Stimulated activated CD8-positive, alpha-beta memory T cell treated with anti-CD3 and anti-CD28 coated beads, Interleukin-2, amount 100 ng/mL, for 1 hour (primary cell): ENCODE measurements at places on chromosomes 4 and X.

GRCh38 chr4:183332447-183332846, 10.2 kb upstream of the CLDN24 start:
- no peak for DNase-seq

DNA sequence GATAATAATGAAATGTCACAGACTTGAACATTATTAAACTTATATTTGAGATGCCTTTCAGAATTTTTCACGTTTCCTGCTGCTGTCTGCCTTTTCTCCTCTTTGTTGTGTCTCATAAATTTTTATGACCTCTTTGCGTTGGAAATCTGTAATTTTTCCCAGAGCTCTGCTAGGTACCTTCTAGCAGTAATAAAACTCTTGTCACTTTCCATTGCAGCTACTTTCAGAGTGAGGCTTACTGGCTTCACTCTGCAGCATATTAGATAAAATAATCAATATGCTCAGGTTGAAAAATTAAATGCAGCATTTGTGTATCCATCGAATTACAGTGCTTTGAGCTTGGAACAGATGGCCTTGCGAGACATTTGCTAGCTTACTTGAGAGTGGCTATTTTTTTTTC, 689.0 kb downstream of the GRID2 start:
- DNase-seq, result no peak

- DNase-seq, result no peak
Observed at GRCh38 chr4:127491571-127491970, 141.2 kb upstream of the INTU start.

DNA sequence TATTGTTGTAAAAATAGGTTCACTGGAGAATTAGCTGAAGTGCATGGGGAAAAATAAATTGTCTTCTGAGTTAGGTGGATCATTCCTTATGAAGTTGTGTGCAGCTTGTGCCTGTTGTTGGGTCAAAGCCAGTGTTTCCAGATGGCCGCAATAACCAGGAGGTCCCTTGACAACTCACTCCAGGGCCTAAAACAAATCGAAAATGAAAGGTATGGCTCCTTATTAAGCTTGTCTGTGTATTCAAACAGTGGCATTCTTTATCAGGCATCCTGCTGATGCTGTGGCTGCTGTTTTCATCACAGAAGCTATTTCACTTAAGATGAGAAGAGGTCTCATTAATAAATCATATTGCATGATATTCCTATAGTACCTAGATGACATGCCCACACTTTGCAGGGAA, 80.2 kb downstream of the GRIA2 start:
- DNase-seq, result no peak

DNA sequence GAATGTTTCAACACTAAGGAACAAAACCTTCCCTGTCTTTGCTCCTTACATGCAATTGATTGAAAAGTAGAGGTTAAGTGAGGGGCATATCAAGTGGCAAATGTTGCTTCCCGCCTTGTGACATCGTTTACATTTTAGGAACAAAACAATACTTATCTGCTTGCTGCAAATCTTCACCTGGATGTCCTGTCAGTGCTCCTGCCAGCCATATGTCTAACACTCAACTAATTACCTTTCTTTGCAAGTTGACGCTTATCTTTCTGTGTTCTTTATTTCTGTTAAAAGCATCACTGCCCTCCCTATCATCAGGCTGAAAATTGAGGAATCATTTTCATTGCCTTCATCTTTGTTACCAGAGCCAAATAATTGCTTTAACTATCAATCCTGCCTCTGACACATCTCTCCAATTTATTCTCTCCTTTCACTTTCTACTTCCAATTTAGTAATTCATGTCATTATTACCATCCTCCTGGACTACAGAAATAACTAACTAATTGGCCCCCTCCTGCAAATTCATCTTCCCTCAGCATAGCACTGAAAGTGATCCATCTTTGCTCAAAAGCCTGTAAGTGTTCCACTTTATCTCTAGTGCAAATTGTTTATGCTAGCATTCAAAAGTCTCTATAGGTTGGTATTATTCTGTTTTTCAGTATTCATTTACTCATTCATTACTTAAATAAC, 298.7 kb upstream of the ATOH1 start:
- DNase-seq, result no peak

GRCh38 chr4:146095091-146095690, 80.3 kb upstream of the LSM6 start:
- DNase-seq, result no peak

- no peak for DNase-seq
Observed at GRCh38 chr4:158597879-158598596, 73.6 kb downstream of the C4orf46 start.

DNA sequence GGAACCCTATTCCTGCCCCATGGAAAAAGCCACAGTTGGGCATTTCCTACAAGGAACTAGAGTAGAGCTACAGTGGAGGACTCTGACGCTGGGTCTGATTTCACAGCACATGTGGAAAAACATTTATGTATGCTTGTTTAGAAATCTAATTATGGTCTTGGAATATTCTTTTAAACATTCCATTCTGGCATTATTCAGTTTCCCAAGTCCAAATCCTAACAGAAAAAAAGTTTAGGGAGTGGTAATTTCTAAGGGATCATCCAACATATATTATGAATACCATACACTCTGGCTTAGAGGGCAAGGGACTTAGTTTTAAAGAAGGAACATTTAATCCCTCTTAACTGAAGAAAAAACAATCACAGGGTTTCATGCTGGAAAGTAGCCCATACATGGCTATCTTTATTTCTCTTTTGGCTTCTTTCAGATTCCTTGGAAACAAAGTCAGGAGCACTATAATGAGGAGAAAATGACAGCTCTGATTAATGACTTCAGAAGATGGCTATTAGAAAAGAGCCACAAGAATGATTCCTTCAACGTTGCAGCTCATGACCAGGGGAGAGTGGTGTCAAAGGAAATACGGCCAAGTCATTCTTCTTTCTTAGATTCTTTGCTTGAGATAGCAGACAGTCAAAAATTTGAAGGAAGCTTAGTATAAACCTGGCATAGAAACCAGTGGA, 56.1 kb downstream of the CNGA2 start:
- DNase-seq, result no peak

DNA sequence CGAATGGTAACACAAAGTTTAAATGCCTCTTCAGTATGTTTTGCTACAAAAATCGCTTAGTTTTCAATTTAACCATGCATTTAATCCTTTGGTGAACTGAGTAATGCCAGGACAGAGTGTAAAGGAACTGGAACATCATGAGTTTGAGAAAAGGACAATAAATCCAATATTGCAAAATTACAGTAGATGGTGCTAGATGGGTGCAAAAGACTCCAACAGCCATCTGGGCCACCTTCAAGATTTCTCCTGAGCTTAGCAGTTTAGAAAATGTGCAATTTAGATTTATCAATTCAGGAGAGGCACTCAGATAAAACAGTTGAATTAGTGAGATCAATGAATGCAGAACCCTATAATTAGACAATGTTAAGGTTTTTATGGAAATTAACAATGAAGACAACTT, 33.2 kb upstream of the MID1IP1 start:
- no peak for DNase-seq
